ENCODE measurements at places on chromosomes 12 and 14. TPM values are rescaled to one million over a fixed set of nuclear protein-coding genes. Genes with fewer than 3 reads are reported as not detected.

PARP2 gene
- total RNA-seq: 3.3 TPM

ASB8 gene
- 14.2 TPM for total RNA-seq

PTGER2 gene
- 35.9 TPM for total RNA-seq

IL22 gene
- not detected for total RNA-seq

E2F7 gene
- 1.6 TPM for total RNA-seq

GARIN6 gene
- total RNA-seq: not detected

IL23A gene
- 0.09 TPM for total RNA-seq

SPIC gene
- not detected for total RNA-seq

SAMD15 gene
- 0.94 TPM for total RNA-seq

ERBB3 gene
- total RNA-seq: 0.94 TPM

INSM2 gene
- total RNA-seq: not detected

CLEC1B gene
- not detected for total RNA-seq

MUCL1 gene
- total RNA-seq: not detected

P3H3 gene
- 72.0 TPM for total RNA-seq

PIANP gene
- 0.09 TPM for total RNA-seq

TAS2R9 gene
- 0.09 TPM for total RNA-seq

TPPP2 gene
- not detected for total RNA-seq

CLEC9A gene
- total RNA-seq: not detected

SLC7A8 gene
- 15.8 TPM for total RNA-seq

SPSB2 gene
- total RNA-seq: 13.6 TPM

ATP5MC2 gene
- total RNA-seq: 130 TPM

AMHR2 gene
- total RNA-seq: not detected

GNB3 gene
- 2.0 TPM for total RNA-seq

XPOT gene
- total RNA-seq: 71.5 TPM

RIMKLB gene
- total RNA-seq: 28.0 TPM

RBP5 gene
- total RNA-seq: not detected

PTHLH gene
- 0.47 TPM for total RNA-seq

CCDC196 gene
- not detected for total RNA-seq

KRT75 gene
- not detected for total RNA-seq

RDH16 gene
- total RNA-seq: 0.16 TPM

ZDHHC22 gene
- not detected for total RNA-seq

FAIM2 gene
- 3.3 TPM for total RNA-seq

ADCY4 gene
- 1.4 TPM for total RNA-seq

OR4E2 gene
- total RNA-seq: not detected

C12orf50 gene
- not detected for total RNA-seq

KIF21A gene
- total RNA-seq: 2.4 TPM

CISTR gene
- not detected for total RNA-seq

KRT6C gene
- total RNA-seq: not detected

ACTN1 gene
- 155 TPM for total RNA-seq

KRT81 gene
- under 0.01 TPM for total RNA-seq

NEMP1 gene
- 4.9 TPM for total RNA-seq

LRP1-AS gene
- not detected for total RNA-seq

PLCZ1 gene
- not detected for total RNA-seq

Data from bronchial smooth muscle cell (primary cell).